GM23248 (cell line): ENCODE measurements at places on chromosomes 4 and X. TPM values are rescaled to one million over a fixed set of nuclear protein-coding genes. Genes with fewer than 3 reads are reported as not detected.
A peak's percentile ranks its signal among the peaks of the same experiment; 100 is the strongest.

DNA sequence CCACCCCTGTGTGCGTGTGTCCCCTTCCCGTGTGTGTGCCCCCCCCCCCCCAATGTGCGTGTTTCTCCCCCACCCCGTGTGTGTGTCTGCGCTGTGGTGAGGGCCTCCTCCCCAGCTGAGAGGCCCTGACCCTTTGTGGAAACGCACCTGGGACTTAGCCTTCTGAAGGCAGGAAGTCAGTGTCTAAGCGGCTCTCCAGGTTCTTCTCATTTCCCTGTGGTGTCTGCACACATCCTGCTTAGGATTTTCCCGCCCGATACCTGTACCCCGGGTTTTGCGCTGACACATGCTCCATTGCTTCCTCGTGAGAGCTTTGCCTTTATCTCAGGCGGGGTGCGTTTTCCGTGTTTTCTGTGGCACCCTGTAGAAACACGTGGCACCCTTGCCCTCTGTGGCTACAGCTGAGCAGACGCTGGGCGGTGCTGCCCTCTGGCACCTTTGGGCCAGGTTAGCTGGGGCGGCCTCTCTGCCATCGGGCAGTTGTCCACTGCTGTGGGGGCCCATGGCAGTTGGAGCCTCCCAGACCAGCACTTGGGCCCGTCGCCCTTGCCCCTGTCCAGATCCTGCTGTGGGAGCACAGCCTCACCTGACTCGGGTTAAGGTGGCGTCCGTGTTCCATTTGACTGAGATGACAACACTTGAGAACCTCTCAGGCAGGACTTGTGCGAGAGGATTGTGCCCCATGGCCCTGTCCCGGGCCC lies 26.3 kb downstream of the MAEA start:
- no peak for DNase-seq

The VCX2 gene
- not detected in 2 replicates for polyA plus RNA-seq

GRCh38 chrX:137227151-137227550 lies 193.4 kb upstream of the GPR101 start:
- DNase-seq, result no peak

- no peak for DNase-seq
These were observed 8.7 kb upstream of the ABLIM2 start for GRCh38 chr4:8167291-8167690.

DNA sequence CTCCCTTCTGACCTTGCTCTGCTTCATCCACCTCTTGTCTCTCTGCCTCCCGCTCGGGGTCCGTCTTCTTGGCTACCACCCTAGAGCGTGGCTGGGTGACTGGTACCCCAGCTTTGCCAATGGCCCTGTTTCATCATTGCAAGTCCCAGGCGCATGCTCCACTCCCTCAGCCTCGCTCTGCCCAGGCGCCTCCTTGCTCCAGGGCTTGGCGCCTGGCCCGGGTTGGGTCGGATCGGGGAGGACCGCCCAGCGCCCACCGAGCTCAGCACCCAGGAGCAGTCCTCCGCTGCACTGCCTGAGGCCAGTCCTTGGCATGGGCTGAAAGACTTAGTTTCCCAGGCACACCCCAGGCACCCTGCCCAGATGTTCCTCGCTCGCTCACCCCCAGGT lies 577 bp downstream of the BGN start:
- DNase-seq, result peak; percentile 70

The XPNPEP2 gene
- polyA plus RNA-seq, result 0.56 and 0.74 TPM in 2 replicates

- DNase-seq, result no peak
These were observed 56.8 kb downstream of the SPANXN4 start for GRCh38 chrX:143082537-143082936.

GRCh38 chrX:150475461-150475860 lies 93.0 kb upstream of the MTM1 start:
- no peak for DNase-seq

The USP17L25 gene
- polyA plus RNA-seq, result not detected in 2 replicates

DNA sequence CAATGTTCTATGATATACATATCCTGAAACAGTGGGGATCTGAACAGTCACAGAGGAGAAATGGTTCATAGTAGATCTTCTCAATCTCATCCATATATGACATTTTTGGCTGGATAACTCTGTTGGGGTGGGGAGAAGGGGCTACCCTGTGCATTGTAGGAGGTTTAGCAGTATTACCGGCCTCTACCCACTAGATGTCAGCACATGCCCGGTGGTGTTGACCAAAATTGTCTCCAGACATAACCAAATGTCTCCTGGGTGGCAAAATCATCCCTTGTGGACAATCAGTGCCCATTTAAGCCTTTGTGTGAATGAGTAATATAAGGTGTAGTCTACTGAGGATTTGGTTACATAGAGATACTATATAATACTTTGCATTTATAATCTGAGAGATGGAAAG lies 89.9 kb downstream of the PLS3 start:
- peak; percentile 60 for DNase-seq

DNA sequence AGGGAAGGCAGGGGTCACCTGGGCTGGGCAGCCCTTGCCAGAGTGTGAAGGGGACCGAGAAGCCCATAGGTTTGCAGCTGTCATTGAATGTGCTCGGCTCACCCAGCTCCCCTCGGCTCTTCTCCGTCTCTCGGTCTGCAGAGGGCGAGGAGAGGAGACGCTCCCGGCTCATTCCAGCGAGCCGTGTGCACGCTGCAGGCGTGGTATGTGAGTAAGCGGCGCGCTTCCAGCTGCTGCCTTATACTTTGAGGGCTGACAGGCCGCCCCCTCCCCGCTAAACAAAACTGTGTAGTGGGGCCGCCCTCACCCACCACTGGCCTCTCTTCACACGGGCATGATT lies 23.0 kb upstream of the BCORL1 start:
- DNase-seq, result peak; percentile 66

DNA sequence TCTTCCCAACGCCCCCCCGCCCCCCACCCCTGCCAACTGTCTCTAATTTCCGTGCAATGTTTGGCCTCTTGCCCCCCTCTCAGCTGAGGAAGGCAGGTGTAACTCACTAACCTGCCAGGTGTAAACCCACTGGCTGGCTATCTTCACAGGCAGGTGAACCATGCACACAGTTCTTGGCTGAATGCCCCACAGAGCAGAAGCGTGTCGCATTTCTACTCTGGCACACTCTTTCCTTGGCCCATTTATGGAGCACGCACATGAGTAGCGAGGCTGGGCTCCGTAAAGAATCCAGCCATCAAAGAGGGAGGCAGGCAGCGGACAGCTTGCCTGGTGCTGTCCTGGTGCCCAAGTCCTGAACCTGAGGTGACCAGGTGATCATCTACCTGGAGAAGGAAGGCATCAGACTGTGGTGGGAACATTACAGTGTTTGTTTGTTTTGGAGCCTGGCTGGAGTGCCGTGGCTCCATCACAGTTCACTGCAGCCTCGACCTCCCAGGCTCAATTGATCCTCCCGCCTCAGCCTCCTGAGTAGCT lies 39.2 kb upstream of the CRMP1 start:
- no peak for DNase-seq

DNA sequence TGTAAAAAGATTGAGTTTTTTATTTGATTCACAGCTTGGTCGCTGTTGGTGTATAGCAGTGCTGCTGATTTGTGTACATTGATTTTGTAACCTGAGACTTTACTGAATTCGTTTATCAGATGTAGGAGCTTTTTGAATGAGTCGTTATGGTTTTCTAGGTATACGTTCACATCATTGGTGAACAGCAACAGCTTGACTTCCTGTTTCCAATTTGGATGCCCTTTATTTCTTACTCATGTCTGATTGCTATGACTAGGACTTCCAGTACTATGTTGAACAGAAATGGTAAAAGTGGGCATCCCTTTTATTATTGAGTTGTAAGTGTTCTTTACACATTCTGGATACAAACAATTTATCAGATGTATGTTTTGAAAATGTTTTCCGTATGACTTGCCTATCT lies 76.0 kb downstream of the ADGRG4 start:
- DNase-seq, result no peak

DNA sequence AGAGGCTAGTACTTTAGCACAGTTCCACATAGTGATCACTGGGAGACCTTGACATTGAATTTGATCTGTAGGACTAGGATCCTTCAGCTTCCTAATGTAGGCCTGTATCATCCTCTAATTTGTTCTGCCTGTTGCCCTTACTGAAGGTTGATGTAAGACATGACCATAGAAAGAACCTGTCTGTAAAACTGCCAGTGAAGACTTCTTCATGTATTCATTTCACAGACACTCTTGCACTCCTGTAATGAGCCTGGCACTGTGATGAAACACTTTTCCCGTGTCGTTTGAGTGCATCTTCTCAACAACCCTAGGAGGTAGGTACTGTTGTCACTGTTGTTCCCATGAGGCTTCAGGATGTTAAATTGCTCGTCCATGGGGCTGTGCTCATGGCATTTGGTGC lies 14.7 kb downstream of the RAB9A start:
- no peak for DNase-seq

The MAGEA2 gene
- not detected in 2 replicates for polyA plus RNA-seq

DNA sequence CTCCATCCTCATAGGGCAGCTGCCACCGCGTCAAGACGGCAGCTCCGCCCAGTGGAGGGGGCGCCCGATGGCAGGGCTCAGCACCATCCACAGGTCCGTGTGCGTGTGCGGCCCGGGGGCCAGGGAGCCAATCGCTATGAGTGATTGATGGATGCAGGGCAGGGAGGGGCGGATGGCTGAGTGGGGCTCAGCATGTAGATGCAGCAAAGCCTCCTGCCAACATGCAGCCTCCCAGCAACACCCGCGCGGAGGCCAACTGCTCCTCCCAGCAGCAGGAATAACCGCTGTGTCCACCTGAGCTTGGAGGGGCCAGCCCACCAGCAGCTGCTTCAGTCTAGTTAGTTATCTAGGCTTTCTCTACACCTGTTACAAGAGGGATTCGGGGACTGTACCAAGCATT lies 77.4 kb downstream of the MTMR1 start:
- no peak for DNase-seq
